A549 treated with RU486 at 1 μM for 4 hours (cell line): ENCODE measurements at places on chromosomes 2 and 18. TPM values are rescaled to one million over a fixed set of nuclear protein-coding genes. Genes with fewer than 3 reads are reported as not detected.

Gene CELF4
- total RNA-seq: not detected in 5 replicates

Gene PLGLB2
- 0.16 to 0.39 TPM (median 0.22 TPM) in 4 of 5 replicates, not detected in the other for total RNA-seq

Gene CXCR1
- not detected in 5 replicates for total RNA-seq

Gene INHA
- 0.17 to 0.81 TPM (median 0.51 TPM) in 5 replicates for total RNA-seq

Gene SERPINB3
- total RNA-seq: 0.09 to 0.21 TPM (median 0.14 TPM) in 3 of 5 replicates, not detected in the others

Gene VWA3B
- 0.51 to 0.77 TPM (median 0.62 TPM) in 3 of 5 replicates, not detected in the others for total RNA-seq

Gene VIT
- total RNA-seq: not detected in 5 replicates
